Psoas muscle (tissue), 8 donors: ENCODE measurements at places on chromosomes 6 and 20.
A peak's percentile ranks its signal among the peaks of the same experiment; 100 is the strongest.

- DNase-seq: no peak
These were observed 28.8 kb upstream of the HIVEP1 start for GRCh38 chr6:11983306-11983705.

DNA sequence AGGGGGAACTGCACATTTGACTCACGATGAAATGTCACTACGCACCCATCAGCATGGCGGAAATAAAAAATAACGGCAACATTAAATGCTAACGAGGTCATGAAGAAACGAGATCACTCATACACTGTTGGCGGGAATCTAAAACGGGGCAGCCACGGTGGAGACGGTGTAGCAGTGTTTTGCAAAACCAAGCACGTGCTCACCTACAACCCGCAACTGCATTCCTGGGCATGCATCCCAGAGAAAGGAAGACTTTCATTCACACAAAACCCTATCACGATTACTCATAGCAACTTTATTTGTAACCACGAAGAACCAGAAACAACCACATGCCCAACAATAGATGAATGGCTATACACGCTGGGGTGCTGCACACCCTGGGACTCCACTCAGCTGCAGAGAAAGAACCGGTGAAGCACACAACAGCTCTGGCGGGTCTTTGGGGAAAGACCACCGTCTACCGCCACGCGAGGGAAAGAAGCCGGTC, 77.0 kb downstream of the YTHDF1 start:
- DNase-seq: no peak

- DNase-seq: no peak
These were observed 12.1 kb downstream of the APMAP start for GRCh38 chr20:24980291-24981053.

DNA sequence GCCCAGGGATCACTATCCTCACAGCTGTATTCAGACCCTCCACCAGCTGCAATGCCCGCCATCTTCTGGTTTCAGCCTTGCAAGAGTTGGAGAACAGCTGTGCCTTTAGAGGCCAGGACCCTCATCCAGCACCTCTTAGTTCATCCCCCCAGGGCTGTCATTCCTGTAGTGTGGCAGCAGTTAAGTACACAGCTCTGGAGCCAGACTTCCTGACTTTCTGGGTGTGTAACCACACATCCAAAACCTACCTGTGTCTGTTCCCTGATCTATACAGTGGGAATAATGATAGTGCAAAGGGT, 452 bp upstream of the TREM2 start:
- DNase-seq: no peak

GRCh38 chr6:3321042-3321441, 62.3 kb downstream of the PSMG4 start:
- no peak for DNase-seq

GRCh38 chr6:150766201-150766997, 99.1 kb upstream of the MTHFD1L start:
- DNase-seq: peak; percentile 56

DNA sequence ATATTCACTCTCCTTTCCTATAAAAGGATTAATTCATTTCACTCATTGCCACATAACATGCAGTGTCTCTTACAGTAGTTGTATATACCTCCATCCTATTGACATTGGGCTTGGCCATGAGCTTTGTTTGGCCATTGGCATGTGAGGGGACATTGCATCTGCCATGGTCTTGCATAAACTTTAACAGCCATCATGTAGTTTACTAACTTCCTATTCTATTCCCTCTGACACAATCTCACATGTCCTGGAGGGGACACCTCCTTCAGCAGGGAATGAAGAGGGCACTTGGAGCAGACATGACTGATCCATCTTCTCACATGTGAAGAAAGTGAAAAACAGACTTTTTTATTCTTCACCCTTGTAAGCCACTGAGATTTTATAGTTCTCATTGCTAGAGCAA, 115.5 kb upstream of the MARCKS start:
- no peak for DNase-seq

- no peak for DNase-seq
These were observed 108.6 kb upstream of the SLC2A12 start for GRCh38 chr6:134161041-134161440.

DNA sequence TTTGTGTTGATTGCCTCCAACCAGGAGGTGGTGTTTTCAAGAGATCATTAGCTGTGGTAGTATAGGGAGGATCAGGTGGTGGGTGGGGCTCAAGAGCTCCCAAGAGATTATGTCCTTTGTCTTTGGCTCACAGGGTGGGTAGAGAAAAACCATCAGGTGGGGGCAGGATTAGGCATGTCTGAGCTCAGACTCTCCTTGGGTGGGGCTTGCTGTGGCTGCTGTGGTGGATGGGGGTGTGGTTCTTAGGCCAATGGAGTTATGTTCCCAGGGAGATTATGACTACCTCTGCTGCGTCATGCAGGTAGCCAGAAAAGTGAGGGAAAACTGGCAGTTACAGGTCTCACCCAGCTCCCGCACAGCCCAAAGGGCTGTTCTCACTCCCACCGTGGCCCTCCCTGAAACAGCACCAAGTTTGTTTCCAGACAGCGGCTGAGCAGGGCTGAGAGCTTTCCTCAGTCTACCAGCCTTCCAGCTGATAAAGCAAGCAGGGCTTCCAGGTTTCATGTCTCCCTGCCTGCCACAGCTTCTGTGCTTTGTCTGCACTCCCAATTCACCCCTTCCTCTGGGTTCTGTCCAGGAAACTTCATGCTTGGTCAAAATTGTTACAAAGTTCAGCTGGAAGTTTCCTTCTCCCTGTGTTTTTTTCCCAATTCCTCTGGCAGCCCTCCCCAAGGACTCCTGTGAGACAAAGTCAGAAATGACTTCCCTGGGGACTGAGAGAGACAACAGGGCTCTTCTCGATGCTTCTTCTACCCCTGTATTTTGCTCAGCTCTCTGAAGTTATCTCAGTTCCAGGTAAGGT, 481.1 kb upstream of the MAN1A1 start:
- no peak for DNase-seq

DNA sequence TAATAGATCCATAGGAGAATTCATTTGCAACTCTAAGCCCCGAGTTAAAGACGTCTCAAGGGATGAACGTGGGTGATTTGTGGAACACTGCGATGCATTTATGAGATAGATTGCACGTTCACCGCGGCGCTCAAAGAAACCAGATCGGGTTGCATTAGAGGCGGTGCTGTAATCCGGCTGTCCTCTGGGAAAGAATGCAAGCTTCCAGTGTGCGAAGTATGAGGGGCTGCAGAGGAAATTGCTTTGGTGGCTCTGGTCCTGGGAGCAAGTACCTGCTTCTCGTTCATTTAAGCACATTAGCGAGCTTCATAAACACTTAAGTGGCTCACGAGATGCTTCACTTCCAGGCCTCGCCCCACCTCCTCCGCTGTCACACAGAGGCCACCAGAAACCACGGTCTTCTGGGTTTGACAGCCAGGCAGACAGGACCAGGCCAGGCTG, 182.3 kb downstream of the CDH4 start:
- DNase-seq: no peak

- DNase-seq: no peak
These were observed 851 bp downstream of the SNX5 start for GRCh38 chr20:17967521-17968365.

DNA sequence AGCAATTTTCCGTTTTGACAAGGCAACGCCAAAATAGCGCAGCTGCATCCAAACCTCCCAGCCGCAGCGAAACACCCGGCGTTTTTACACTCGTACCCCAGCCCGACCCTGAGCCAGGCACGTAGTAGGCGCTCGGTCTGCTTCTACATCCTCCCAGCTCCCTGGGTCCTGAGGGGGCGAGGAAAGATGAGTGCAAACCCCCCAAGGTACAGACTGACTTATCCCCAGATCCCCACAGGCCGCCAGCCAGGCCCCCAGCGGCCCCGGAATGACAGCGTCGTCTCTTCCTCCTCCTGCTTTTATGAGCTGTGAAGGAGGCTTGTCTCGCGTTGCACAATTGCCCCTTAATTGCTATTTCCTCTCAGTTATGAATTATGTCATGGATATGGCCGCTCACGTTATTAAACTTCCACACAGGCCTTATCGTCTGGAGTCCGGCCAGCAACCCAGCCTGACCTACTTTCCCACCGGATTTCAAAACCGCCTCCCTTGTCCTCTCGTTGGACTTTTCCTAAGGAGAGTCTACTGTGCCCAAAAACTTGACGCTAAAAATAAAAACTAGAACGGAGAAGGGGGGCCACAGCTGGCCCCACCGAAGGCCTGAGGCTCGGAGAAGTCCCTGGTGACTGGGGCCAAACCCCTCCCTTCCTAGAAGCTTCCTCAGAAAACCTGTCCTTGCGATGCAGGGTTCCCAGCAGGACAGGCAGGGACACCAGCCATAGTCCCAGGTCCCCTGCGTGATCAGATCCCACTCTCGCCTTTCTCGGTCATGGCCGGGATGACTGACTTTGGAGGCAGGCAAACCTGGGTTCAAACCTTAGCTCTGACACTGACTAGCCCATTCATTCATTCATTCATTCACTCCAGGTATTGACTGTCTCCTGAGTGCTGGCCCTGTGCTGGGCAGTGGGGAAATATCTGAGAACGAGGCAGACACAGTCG, 130.9 kb upstream of the PTPN1 start:
- DNase-seq: peak; percentile 98

- DNase-seq: no peak
These were observed 278.8 kb upstream of the JARID2 start for GRCh38 chr6:14966906-14967711.

GRCh38 chr6:38175786-38176185, 356.3 kb downstream of the ZFAND3 start:
- DNase-seq: no peak

DNA sequence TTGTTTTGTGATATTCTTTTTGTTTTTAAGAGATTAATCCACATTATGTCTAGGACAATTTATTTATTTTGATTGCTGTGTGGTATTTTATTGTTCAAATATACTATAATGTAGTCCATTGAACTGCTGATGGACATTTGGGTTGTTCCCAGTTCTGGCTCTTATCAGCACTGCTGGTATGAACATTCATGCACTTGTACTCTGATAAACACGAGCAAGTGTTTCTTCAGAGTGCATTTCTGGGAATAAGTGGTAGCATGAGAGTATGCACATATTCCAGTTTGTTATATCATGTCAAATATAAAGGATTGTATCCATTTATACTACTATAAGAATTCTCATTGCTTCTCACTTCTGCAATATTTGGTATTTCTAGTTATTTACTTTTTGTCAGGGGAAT, 7.1 kb downstream of the CALHM6 start:
- no peak for DNase-seq

- no peak for DNase-seq
These were observed 59.4 kb downstream of the UBE2V1 start for GRCh38 chr20:50053362-50054230.

DNA sequence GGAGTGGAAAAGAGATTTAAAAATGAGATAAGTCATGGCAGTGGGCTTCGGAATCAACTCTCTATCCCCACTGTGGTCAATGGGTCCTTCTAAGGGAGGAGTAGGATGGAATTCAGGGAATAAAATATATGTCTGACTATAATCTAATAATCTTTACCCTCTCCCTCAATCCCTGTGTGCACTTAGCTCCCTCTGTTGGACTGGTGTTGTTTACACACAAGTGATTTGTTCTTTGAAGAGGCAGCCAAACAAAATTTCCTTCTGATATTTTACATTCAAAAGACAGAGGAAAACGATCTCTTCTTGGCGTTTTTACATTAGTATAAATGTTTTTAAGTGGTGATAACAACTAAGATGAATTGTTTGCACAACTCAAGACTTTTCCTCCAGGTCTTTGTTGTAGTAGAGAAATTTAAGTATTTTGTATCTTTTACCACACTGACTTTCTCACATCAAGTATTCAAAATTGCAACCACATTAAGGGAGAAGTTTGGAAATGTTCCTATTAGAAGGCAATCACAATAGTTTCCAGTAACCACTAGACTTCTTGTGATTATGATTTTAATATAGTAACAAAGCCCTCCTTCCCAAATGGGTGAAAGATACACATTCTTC, 317.8 kb downstream of the CENPW start:
- no peak for DNase-seq
